ENCODE measurements at places on chromosomes 3 and 15. TPM values are rescaled to one million over a fixed set of nuclear protein-coding genes. Genes with fewer than 3 reads are reported as not detected.

The FOXL2NB gene
- 0.06 TPM for polyA plus RNA-seq

The RLBP1 gene
- polyA plus RNA-seq: 0.28 TPM

The CYP8B1 gene
- 0.09 TPM for polyA plus RNA-seq

GRCh38 chr3:100888881-100889280 lies 104.3 kb downstream of the ABI3BP start:
- no peak for DNase-seq

DNA sequence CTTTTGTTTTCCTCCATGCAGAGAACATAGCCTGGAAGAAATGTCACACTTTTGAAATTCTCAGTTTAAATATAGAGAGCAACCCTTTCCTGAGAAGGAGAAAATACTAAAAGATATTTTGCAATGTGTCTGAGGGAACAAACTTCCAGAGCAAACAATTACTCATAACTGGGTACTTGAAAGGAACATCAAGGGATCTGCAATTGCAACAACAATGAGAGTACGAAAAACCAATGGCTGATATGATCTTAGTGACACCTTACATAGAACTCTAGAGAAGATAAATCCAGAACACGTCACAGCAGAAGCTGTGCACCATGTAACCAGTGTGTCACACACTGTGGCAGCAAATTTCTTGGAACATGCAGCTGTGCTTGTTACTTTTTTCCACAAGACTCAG lies 14.6 kb upstream of the ARPP21 start:
- DNase-seq: no peak

All from forelimb muscle (tissue), 1 donor.